SK-N-SH treated with all-trans-retinoic acid at 6 μM for 48 hours (cell line): ENCODE measurements at places on chromosomes 3 and 15.
A peak's percentile ranks its signal among the peaks of the same experiment; 100 is the strongest.

DNA sequence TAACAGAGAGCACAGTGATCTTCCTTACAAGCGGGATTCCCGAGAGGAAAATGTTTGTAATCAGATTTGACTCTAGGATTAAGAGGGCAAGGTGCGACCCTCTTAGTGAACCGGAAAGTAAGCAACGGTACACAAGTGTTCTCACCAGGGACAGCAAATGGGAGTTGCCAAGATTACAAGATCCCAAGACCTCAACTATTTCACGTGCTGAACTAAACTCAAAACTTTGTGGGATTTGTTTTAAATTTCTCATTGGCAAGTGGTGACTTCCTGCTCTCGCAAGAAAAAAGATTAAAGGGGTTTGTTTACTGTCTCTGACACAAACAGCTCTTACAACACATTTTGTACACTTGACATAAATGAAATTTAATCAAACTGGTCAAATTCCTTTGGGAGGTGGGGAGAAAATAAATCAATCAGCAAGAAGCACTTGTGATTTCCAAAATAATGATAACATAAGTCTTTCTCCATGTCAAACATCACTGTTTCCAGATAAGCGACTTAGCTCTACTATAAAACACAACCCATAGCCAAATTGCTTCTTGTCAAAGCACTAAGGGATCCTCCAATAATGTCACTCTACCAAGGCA, 2.2 kb upstream of the PGPEP1L start:
- ATAC-seq = no peak

DNA sequence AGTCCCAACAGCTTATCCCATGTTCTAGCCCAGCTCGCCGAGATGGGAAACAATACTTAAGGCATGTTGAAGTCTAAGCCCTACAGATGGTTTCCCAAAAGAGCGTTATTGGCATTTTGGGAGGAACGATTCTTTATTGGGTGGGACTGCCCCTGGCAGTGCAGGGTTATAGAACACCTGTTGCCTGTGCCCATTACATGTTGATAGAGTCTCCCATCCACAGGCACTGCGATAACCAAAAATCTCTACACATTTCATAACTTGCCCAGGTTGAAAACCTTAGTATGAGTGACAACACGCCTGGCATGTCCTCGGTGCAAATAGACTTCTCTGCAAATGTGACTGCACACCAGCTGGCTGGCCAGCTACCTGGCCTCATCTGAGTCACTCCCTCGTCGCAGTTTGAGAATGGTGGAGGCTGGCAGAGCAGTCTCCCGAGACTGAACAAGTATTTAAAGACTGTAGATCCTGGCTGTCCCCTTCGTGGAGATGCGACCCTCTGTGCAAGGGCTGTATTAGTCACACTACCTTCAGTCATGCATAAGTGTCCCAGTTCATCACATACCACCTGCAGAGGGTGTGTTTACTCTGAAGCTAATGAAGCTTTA, 18.7 kb downstream of the ZNF80 start:
- no peak for ATAC-seq

- ATAC-seq = no peak
Observed at GRCh38 chr3:127395663-127396355, 108.0 kb upstream of the PRR20G start.

GRCh38 chr15:40493089-40493840, 22.5 kb downstream of the CHST14 start:
- ATAC-seq = no peak

GRCh38 chr15:59306520-59307164, 66.0 kb downstream of the MYO1E start:
- ATAC-seq = no peak

DNA sequence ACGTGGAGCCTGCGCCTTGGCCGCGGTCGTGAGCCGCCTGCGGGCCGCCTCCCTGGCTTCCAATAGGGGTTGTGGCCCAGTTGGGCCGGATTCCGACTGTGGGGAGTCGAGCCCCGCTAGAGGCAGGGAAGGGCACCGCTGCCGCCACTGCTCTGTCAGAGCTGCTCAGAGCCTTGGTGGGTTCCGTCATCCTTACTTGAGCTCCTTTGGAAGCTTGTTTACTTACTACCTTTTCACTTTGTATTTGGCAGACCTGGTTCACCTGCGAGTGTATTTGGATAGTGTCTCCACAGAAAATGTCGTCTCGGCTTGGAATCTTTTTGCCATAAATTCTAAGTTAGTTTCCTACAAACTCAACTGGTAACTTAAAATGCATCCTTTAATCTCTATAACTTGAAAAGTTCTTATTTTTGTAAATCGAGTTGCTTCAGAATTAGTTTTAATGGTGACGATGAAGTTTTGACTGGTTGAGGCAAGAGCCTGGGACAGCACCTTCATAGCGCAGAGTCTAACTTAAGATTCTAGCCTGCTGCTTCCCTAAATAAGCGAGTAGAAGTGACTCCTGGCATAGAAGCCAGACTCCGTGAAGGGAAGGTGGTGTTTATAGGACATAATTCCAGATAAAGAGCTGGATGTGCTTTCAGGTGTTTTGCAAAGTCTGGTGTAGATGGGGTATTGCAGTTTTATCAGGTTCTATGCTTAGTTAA, 800 bp downstream of the DAG1 start:
- ATAC-seq = peak; percentile 37

- ATAC-seq = peak; percentile 42
Observed at GRCh38 chr3:48187579-48188265, 495 bp downstream of the CDC25A start.

DNA sequence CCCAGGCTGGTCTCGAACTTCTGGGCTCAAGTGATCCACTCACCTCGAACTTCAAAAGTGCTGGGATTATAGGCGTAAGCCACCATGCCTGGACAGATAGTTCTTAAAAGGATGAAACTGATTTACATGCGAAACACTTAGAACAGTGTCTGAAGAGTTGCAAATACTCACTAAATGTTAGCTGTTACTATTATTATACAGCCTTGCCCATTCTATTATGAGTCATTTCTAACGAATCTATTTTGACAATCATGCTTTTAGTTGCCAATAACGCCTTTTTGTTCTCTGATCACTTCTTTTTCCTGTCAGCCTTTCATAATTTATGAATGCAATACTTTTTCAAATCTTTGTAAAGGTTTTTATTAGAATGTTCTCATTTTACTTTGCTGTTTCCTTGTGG, 112.7 kb downstream of the SNRK start:
- ATAC-seq = no peak

DNA sequence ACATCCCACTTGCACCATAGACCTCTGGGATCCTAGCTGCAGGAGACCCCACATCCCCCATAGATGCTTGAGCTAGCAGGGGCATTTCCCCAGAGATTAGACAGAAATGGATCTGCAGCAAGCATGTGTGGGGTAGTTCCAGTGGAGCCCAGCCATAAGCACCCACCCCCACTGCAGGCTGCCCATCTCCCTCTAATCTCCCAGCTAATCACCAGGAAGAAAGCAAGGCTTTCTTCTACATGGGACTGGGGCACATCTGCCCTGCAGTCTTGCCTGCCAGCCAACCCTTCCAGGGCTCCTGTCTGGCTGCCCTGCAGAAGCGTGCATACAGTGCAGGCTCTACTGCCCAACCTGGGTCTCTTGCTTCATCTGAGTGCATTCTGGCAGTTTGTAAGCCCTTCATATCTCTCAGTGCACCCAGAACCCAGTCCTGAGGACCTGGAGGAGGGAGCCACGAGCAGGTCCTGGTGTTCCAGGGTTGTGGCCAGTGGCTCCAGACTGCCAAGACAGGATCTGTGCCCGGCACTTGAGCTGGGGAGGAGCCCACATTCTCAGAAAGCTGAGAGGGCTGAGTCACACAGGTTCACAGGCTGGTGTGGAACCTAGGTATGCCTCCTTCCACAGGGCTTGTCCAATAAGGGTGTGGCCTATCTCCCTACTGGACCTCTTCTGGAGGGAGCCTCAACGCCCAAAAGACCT, 49.9 kb upstream of the IGSF11 start:
- no peak for ATAC-seq

DNA sequence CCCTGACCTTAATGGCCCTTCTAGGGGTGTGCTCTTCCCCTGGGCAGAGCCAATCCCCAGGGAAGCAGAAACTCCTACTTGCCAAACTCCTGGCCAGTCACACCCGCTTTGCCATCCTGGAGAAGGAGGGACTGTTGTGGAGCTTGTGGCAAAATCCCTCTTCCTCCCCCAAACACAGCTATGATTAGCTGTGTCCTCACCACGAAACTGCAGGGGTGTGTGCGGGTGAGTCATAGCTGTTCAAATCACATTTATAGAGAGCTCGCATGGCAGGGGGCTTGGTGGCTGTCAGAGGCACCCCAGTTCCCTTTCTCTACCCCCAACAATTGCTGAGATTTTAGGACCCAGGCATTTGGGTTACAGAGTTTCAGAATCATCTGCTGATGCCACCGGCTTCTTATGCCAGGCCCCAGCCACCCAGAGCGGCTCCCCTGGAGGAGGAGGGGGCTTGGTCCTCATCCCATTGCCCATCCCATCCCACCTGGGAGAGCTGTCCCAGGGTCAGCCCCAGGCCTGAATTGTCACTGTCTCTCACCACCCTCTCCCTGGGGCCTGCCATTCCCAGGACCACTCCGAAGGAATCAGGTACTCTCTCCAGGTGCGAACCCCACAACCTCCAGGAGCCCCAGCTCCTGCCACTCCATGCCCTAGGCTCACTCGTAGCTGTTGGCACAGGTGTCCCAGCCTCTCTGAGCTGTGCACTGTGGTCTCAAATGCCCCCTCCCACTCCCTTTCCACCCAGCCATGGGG, 28.8 kb upstream of the MAGEF1 start:
- peak; percentile 57 for ATAC-seq

- no peak for ATAC-seq
Observed at GRCh38 chr15:84766461-84767035, 18.2 kb downstream of the ZNF592 start.

- no peak for ATAC-seq
Observed at GRCh38 chr15:93141371-93141794, 52.4 kb upstream of the RGMA start.

DNA sequence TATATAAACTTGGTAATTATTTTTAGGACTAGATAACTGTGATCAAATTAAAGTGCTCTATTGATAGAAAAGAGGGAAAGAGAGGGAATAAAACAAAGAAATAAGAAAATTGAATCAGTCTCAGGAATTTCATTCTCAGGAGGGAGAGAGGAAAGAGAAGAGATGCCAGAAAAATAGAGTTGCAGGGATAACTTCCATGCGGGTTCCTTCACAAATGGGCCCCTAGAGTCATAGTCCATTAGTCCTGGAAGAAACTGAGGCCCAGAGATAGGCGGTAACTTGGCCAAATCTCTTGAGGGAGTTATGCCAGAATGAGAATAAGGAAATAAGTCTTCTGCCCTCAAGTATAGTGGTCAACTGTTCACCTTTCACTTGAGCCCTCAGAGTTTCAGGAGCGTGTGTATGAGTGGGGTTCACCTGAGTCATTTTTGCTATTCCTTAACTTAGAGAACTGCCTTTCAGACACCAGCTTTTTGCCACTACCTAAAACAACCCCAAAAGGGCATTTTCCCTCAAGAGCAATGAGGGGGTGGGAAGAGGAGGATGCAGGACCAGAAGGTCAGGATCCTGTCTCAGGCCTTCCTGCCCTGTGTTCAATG, 192.6 kb downstream of the MEX3B start:
- no peak for ATAC-seq

DNA sequence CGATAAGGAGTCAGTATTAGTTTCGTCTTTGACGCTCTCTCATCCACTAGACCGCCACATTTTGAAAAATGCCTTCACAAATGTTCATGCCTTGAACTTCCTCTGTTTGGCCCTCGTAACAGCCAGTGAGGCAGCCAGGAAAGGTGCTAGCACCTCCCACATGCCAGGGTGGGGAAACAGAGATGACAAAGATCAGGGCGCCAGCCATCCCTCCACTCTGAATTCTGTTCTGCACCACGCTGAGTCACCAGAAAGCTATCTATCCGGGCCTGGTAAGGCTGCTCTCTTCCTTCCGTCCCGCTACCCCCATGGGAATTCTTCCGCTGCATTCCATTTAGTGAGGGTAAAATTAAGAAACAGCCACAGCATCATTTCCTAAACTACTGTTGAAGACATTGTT, 31.3 kb upstream of the BCL2L10 start:
- peak; percentile 97 for ATAC-seq
